ENCODE measurements at places on chromosomes 2 and 18. TPM values are rescaled to one million over a fixed set of nuclear protein-coding genes. Genes with fewer than 3 reads are reported as not detected.

Gene GPBAR1
- total RNA-seq = not detected

Gene TOGARAM2
- under 0.01 TPM for total RNA-seq

Gene EMILIN1
- total RNA-seq = 292 TPM

Gene KDSR
- 23.4 TPM for total RNA-seq

Gene C2orf72
- total RNA-seq = 0.25 TPM

Gene EGR4
- not detected for total RNA-seq

Gene CTAGE1
- 0.12 TPM for total RNA-seq

Gene PTH2R
- not detected for total RNA-seq

Gene ABCB11
- total RNA-seq = not detected

Gene HOXD4
- total RNA-seq = 0.06 TPM

Gene TXNDC2
- total RNA-seq = not detected

Gene GNAL
- total RNA-seq = 0.31 TPM

Gene LIMS4
- total RNA-seq = 12.4 TPM

Gene EML4
- 47.6 TPM for total RNA-seq

Gene RGPD4
- under 0.01 TPM for total RNA-seq

Gene L3MBTL4
- total RNA-seq = under 0.01 TPM

Gene OR6B2
- total RNA-seq = not detected

Gene VIL1
- total RNA-seq = not detected

Gene COLEC11
- 0.92 TPM for total RNA-seq

Gene SERPINB7
- total RNA-seq = not detected

Gene LRATD1
- total RNA-seq = 0.26 TPM

Gene TUBA3E
- not detected for total RNA-seq

Gene DCDC2C
- not detected for total RNA-seq

Gene SIX3
- not detected for total RNA-seq

Gene DARS1
- 73.2 TPM for total RNA-seq

Gene RAB11FIP5
- total RNA-seq = 52.2 TPM

Gene PDE11A
- under 0.01 TPM for total RNA-seq

Gene HOXD12
- not detected for total RNA-seq

Gene NEU2
- not detected for total RNA-seq

Gene THOC1
- 30.6 TPM for total RNA-seq

Data from aortic smooth muscle cell (primary cell).